T-helper 17 cell (primary cell): ENCODE measurements at places on chromosomes 12 and 14.

- peak; percentile 53 for DNase-seq
Measured at GRCh38 chr14:61476754-61477410, 155.5 kb downstream of the PRKCH start.

GRCh38 chr12:64965920-64966319 lies 141.5 kb downstream of the TBC1D30 start:
- no peak for DNase-seq

DNA sequence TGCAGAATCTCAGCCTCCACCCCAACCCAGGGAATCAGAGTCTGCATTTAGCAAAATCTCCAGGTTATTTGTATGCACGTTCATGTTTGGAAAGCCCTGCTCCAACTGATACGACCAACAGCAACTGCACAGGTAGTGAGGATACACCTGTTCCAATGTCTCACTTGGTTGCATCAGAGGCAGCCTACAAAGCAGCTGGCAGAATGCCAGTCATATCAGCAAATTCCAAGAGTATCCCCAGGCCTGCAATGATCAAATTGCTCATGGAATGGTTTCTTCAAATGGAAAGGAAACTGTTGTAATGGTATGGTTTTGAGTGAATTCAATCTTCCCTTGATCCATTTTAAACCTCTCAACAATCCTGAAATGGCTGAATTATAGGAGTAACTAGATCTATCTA lies 75.4 kb downstream of the GRIP1 start:
- no peak for DNase-seq

DNA sequence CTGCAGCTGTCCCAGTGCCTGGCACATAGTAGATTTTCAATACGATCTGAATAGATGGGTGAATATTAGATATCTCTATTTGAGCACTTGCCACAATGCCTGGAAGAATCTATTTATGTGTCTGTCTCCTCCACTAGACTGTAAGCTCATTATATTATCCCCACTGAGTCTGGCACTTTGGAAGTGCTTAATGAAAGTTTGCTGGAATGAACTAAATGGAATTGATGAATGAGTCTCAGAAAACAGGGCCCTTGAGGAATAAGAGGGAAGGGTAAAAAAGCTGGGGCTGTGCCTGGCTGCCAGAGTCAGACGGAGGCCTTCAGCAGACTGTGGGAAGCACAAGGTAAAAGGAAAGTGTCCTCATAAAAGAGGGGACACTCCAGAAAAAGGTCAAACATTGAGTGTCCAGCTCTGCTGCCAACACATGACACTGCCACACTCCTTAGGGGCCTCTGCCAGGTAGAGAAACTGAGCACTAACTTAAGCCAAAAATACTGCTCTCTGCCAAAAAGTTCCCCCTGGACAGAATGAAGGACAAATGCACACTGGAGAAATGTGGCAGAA lies 39.3 kb downstream of the GLT8D2 start:
- no peak for DNase-seq

- peak; percentile 11 for DNase-seq
Measured at GRCh38 chr14:73753124-73753886, 39.1 kb upstream of the PNMA1 start.

DNA sequence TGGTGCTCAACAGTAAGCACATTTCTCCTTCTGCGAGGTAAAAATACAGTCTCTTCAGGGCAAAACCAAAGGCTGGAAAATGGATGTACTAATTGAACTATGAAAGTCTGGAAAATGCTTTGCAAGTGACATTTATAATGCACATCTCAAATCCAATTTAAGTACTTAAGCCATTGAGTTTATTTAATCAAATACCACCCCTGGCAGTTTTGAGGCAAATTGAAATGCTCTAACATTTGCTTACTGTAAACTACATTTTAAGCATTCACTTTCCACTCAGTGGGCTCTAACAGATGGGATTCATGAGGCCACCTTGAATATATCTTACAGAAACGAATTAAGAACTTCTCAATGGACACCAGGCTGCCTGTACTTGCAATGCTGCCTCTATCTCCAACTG lies 69.7 kb downstream of the HELB start:
- DNase-seq, result no peak
